ENCODE measurements at places on chromosomes 1 and 21.
A peak's percentile ranks its signal among the peaks of the same experiment; 100 is the strongest.

DNA sequence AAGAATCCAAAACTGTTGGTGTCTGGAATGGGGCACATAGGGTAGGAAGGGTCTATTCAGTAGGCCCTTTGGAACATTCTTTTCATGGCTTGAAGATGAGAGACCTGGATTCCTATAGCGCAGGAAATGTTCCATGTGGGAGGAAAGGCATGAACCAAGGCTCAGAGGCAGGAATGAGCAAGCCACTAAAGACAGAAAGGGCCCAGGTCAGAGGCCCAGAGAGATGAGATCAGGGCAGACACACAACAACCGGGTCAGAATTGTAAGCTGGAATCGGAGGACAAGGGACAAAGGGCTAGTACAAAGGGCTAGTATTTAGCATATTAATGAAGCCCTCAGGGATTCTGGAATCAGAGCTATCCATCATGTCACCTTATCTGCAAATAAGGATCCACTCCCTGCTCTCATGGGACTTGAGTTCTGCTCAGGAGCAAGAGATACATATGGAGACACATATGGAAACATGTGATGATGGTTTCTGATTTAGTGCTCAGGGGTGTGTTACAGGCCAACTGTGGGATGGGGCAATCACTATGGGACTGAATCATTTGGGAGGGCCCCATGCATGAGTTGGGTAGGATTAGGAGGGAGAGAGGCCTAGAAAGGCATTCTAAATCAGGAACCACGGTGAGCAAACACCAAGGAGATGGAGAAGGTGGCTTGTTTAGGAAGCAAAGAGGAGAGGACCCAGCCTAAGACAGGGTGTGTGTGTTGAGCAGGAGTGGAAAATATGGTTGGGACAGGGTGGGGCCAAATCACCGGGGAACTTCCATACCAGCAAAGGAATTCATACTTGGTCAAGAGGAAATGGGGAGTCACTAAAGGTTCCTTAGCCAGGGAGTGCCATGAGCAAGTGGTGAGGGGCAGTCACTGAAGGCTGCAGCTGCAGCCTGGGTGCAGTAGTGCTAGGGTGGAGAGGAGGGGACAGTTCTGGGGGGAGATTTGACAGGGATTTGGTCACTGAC, 8.6 kb downstream of the NECTIN4 start:
- DNase-seq: no peak

DNA sequence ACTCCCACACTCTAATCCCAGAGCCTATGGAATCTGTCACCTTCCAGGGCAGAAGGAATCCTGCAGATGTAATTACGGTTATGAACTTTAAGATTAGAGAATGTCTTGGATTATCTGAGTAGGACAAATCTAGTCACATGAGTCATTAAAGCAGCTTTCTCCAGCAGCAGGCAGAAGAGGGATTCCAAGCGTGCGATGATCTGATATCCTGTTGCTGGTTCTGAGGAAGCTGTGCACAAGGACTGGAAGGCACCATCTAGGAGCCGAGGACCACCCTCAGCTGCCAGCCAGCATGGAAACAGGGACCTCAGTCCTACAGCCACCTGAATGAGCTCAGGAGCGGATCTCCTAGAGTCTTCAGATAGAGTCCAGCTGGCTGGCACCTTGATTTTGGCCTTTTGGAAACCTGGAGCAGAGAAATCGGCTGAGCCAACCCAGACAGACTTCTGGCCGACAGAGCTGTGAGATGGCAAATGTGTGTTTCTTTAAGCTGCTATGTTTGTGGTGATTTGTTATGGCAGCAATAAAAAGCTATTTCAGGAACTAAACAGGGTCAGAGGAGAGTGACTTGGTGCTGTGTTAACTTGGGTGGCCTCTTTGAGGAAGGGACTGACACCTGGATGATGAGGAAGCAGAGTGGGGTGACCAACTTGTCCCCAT, 34.5 kb downstream of the LRRN2 start:
- DNase-seq: no peak

GRCh38 chr1:109634292-109634691, 14.7 kb downstream of the AMPD2 start:
- DNase-seq: no peak

DNA sequence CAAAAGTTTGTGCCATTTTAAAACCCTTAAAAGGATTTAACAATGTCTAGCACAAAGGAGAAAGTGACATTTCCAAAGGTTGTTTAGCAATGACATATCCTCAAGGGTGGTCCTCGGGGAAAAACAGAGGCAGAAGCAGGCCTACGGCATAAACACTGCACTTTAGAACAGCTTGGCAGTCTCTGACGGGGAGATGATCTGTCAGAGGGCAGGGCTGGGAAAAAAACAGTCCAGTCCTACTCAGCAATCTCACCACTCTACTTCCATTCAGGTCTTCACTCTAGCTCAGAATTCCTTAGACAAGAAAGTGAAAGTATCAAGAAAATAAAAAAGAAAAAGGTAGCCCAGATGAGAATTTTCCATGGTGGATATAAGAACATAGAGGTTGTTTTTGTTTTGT, 4.1 kb downstream of the CRYZ start:
- no peak for DNase-seq

GRCh38 chr1:174892016-174892415, 107.7 kb upstream of the CACYBP start:
- no peak for DNase-seq

GRCh38 chr1:52403566-52404115, 582 bp downstream of the ORC1 start:
- DNase-seq: peak; percentile 51

- DNase-seq: no peak
Measured at GRCh38 chr21:41802198-41802584, 35.3 kb upstream of the RIPK4 start.

GRCh38 chr1:239186487-239186886, 199.9 kb upstream of the CHRM3 start:
- no peak for DNase-seq

Data from hematopoietic multipotent progenitor cell (in vitro differentiated cells).